ENCODE measurements at places on chromosomes 1 and 21.

DNA sequence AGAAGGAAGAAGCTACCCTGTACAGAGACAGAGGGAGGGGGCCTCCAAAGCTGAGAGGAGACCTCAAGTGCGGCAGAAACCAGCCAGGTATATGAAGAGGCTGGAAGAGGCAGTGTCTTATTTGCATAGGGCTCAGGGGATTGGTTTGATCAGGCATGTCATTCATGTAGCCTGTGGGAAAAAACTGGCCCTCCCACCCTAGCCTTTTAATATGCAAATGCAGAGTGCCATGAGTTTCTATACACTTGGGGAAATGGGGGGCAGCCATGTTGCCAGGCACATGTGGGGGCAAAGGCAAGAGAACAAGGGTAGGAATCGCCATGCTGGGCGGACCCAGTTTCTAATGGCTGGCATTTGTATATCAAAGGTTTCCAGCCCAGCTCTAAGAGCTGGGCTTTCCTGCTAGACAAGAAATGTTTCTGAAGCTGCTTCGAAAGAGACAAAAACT is 172.7 kb downstream of the RASAL2 start:
- no peak for DNase-seq

DNA sequence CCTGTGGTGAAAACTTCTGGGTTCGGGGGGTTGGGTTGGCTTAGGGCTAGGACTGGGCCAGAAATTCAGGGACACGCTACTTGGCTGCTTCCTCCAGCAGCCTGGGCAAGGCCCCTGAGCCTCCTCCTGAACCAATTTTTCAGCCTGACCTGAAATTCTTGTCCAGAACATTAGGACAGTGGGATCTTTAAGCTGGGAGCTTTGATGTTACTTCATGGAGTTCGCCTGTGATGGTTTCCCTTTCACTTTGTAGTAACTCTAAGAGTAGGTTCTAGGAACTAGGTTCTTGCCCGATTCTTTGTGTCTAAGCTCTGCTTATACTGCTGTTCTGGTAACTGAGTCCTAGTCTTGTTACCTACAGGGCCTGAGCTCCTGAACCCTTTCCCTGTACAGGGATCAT is 75.3 kb downstream of the S1PR1 start:
- no peak for DNase-seq

GRCh38 chr21:42829417-42829816 is 49.9 kb downstream of the WDR4 start:
- DNase-seq: no peak

DNA sequence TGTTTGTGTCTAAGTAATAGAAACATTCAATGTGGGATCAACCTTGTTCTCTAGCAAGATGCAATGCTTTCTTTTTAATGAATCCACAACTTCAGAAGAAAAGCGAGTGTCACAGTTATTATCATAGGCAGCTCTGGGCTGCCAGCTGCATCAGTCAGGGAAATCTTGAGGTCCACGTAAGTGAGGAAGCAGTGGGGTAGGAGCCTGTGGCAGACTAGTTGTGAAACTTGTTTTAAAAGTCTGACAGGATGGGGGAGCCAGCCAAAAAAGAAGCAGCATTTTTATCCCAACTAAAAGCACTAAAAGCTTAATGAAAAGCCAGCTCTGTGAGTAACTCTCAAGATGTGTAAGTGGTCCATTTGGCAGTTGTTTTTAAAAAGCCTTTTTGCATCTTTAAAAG is 113.1 kb downstream of the ZNF326 start:
- DNase-seq: no peak

GRCh38 chr21:43343095-43343991 is 83.6 kb downstream of the SIK1 start:
- DNase-seq: no peak

GRCh38 chr21:24118738-24119459 is 1488.4 kb downstream of the MRPL39 start:
- no peak for DNase-seq

DNA sequence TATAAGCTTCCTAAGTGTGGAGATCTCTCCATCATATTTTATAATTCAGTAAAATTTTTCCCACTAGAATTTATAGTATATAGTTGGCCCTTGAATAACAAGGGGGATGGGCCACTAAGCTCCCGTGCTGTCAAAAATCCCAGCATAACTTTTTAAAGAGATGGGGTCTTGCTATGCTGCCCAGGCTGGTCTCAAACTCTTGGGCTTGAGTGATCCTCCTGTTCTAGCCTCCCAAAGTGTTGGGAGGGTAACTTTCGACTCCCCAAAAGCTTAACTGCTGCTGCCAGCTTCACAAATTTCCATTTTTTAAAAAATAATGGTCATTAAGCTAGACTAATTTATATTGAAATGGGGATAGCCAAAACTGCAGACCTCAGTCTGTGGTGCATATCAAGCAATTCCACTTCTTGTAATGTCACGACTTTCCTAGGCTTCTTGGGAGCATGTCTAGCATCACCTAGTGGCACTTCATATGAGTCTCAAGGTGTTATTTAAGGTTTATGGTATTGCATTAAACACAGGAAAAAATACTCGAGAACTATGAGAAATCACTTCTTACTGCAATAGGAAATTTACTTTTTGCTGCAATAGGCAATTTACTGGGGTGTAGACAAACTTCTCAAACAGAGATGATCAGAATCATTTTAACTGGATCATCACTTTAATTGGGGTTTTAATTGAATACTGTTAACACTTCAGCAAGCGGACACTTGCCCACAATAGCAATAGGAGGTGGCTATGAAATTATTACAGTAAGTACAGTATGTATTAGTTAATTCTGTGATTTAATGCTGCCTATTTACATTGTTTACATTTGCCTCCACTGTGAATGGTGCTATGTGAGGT is 19.3 kb upstream of the ACTA1 start:
- no peak for DNase-seq

- no peak for DNase-seq
These were observed 215.3 kb upstream of the PTGFR start for GRCh38 chr1:78275456-78275855.
